ENCODE measurements at places on chromosomes 16 and 17.

DNA sequence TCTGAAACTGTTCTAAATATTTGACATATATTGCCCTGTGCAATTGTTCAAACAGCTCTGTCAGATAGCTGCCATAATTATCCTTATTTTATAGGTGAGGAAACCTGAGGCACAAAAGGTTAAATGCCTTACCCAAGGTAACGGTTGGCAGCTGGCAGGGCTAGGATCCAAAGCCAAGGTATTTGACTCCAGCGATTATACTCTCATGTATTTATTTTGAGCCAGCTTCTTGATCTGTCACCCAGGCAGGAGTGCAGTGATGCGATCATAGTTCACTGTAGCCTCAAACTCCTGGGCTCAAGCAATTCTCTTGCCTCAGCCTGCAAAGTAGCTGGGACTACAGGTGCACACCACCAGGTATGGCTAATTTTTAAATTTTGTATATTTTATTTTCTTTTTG, 7.2 kb downstream of the ENO3 start:
- no peak for DNase-seq

DNA sequence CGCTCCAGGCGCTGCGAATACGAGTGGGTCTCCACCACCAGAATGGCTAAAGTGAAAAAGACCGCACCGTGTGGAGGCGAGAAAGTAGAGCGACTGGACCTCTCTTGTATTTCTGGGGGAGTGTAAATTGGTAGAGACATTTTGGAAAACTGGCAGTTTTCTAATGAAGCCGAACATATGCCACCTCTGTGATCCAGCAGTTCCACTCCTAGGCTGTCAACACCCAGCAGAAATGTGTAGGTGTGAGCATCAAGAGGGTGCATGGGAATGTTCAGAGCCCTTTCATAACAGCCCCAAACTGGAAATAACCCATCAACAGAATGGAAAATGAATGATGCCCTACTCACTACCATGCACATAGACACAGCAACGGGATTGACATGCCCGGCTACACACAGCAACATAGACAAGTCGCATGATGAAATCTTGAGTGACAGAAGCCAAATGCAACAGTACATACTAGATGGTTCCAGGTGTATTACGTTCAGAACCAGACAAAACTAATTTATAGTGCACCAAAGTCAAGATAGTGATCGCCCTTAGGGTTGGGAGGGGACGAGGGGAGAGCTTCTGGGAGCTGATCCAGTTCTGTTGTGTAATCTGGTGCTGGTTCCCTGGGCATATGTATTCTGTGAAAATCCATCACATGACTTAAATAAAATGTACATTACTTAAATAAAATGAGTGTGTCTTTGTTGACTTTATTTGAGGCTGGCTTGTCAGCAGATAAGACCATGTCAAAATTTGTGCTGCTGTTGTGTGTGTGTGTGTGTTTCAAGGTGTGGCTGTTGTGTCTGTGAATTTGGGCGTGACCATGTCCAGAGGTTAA, 877 bp upstream of the BCL7C start:
- DNase-seq: no peak

DNA sequence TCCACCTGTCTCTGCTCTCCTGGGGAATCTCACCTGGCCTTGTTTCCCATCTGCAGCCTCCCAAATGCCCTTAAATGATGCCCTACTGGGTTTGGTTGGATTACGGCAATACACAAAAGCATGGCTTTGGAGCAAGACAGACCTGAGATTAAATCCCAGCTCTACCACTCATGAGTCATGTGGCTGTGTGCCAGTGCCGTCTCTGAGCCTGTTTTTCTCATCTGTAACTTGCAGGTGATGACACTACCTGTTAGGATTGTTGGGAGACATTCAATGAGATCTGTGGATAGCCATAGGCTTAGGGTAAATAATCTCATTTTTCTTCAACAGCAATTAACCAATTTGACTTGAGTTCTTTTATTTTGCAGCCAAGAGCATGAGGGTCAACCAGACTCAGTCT, 240.3 kb downstream of the MAF start:
- no peak for DNase-seq

- DNase-seq: peak; percentile 15
These were observed 243.2 kb upstream of the GSE1 start for GRCh38 chr16:85369741-85370528.

DNA sequence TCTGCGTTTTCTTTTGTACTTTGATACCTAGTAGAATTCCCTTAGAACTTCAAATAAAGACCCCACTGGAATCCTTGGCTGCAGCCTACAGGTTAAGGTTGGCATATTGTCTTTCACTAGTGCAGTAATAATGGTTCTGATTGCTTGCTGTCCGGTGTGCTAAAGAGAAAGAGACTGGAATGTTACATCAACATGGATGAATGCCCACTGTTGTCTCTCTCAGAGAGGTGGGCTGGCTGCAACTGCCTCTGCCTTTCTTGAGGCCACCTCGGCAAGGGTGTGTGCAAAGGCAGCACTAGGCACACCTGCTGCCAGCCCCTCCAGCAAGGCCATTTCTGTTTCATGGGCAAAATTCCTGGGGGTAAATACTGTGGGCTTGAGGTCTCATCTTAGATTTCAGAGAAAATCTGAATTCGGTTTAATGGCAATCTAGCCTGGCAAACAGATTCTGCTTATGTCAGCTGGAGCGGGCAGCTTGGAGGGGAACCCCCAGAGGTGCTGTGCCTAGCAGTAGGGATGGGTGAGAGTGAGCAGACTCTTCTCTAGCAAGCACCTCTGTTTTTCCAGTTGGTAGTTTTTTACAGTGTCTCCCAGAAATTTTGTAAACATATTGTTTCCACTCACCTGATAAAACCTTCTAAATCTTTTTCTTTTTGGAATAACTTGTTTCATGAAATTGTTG, 54.0 kb downstream of the MRTFB start:
- DNase-seq: no peak

DNA sequence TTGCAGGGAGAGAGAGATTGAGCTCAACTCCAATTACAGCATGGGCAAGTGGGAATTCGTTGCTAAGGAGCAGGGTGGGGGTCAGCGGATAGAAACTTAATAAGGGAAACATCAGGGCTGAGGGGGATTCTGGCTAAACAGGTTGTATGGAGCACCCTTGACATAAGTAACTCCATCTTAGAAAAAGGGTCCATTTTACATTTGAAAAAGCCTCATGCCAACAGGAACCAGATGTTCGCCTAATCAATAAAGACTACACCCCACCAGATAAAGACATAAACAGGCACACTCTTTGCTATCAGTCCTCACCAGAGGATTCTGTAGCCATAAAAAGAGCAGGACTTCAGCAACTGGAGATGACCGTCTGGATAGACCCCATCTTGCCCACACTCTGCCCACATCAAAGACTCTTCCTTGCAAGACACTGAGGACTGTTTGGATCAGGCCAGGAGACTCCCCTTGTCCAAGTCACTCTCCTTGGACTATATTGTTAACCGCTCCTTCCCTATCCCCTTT, 1.6 kb upstream of the LRRC75A start:
- no peak for DNase-seq

- no peak for DNase-seq
These were observed 1025.1 kb upstream of the CDH8 start for GRCh38 chr16:63061319-63061718.

DNA sequence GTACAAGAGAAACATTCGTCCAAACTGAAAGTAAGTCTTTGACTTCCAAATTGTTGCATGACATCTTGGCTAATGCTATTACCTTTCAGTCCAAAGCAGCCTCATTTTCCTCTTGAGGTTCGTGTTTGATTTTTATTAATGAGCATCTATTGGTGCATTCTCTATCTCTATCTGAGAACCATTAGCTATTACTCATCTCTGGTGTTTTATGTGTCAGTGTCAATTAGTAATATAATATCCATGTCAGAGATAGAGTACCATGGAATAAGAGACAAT, 388.1 kb upstream of the GOT2 start:
- DNase-seq: no peak

GRCh38 chr16:19140396-19140795, 26.6 kb downstream of the ITPRIPL2 start:
- DNase-seq: no peak

DNA sequence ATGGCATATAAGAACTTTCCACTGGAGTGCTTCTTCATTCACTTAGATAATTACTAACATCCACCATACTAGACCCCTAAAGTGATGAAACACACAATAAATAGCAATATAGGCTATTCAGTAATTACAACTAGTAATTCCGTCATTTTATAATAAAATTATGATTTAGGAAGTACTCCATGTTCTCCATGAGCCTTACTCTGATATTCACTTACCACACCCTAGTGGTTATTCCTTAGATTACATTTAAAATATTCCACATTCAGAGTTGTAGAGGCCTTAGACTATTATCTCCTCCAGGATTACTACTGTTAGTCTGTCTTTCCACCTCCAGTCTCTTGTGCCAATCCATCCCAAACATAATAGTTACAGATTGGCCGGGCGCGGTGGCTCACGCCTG, 62.4 kb downstream of the STH start:
- no peak for DNase-seq

DNA sequence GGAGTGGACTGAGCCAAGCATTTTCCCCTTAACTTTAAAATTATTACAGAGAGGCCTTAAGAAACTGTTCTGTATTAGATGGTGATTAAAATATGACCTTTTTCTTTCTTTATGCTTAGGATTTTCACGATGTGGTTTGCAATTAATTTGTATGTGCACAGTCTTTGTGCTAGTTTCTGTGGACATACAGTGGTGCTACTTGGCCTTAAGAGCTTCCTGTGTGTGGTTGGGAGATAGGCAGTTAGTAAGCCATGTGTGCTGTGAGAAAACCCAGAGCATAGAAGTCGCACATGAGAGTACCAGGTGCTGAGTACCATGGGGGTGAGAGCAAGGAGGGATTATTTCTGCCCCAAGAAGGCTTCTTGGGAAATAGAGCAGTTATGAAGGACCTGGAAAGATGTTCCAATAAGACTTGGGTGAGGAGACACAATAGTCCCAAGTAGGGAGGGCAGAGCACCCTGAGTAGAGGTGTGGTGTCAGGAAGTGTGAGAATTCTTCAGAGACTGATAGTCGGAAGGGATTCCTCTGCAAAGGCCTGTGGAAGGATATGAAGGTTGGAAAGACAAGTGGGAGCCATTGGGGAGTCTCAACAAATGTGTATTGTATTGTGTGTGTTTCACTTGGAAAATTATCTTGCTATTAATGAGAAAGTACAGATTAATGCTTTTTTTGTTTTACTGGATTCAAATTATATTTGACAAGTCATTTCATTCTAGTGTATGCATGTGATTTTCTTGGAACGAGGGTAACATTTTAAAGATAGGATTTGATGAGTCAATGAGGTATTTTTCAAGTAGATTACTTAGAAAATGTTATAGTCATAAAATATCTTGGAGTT, 239.9 kb downstream of the PRKCA start:
- DNase-seq: peak; percentile 16

DNA sequence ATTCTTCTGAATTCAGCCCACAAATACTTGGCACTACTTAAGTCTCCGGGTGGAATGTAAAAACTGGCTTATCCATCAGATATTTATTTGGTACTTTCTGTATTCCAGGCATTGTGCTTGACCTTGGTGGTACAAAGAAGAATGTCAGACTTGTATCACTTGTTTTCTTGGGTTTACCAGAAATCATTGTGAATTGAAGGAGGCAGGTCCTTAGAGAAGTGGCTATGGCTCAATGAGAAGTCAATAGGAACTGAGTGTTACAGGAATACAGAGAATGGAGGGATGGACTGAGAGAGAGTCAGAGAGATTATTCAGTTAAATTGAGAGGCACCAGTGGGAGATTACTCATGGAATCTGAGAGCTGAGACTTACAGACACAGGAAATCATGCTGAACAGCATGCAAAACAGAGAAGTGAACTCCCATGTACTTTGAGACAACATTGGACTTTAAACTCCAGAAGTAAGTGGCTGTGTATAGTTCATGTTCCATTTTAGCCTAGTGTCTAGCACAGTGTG, 704.1 kb downstream of the CDH11 start:
- no peak for DNase-seq

DNA sequence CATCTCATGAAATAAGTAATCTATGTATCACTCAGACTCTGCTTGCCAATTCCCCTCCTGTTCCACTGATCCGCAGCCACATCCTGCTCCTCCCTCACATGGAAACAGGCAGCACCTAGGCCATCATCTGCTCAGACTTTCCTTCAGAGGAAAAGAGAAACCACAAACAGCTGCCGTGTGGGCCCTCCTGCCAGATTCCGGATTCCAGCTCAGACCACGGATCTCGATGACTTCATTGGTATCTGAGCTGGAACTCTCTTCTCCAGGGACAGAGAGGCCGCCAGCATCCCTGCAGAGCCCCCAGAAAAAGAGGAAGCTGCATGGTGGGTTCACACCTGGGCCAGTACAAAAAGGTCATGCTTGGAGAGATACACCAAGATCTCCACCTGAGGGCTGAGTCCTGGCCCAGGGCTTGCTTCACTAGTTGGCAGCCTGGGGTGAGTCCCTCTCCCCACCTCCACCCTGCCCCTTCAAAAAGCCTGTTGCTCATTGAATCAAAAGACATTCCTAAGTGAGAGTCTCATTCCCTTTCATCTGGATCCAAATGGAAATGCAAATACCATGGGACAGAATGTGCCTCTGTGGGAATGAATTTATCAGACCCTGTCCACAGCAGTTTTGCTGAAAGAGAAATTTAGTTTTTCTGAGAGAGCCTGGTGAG, 47.2 kb downstream of the HOXB1 start:
- DNase-seq: no peak

- DNase-seq: no peak
These were observed 21.3 kb upstream of the HEXD start for GRCh38 chr17:82396601-82397435.

DNA sequence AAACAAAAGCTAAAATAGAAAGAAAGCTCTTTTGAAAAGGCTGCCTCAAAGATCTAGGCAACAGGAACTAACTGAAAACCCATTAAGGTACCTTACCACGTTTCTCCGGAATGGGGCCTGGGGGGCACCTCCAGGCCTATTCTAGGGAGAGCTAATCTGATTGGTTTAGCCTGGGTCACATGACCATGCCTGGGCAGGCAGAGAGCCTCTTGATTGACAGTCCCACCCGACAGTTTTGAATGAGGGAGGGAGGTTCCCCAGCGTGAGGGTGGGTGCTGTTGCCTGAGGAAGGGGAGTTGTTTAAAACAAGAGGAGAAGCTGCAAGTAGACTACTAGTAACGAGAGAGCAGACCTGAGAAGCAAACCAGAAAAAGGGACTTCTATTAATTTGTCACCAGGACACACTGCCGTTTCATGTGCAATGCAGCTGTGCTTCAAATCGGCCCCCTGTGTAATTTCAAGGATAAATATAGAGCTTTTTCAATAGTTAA, 143.4 kb upstream of the HS3ST2 start:
- no peak for DNase-seq

DNA sequence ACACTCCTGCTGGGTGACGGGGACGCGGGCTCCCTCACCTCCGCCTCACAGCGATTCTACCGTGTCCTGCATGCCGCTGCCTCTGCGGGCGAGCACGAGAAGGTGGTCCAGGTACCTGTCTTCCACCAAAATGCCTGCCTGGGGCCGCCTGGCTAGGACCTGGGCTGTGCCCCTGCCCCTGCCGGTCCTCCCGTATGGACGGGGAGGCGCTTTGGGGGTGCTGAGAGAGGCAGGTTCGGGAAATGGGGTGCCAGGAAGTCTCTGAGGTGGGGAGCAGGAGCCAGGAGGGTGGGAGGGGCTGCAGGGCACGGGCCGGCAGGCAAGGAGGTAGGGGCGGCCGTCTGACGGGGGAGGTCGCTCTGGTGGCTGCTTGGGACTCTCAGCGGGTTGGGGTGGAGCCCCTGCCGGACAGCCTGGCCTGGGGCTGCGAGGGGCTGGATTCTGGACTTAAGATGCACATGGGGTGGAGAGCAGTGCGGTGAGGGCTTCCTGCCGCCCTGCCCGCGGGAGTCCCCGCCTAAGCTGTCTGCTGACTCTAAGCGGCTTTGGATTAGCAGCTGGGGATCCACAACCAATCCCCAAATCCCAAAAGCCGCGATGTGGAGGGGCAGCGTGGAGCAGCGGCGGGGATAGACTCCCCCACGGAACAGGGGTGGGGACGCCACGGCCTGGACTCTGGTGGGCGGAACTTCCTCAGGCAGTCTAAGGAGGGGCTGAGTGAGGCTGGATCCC, 5.8 kb downstream of the CHTF18 start:
- no peak for DNase-seq

Data from CD4-positive, alpha-beta T cell treated with Interleukin-2 at 100 ng/mL for 4 hours (primary cell).